Activated naive CD8-positive, alpha-beta T cell treated with anti-CD3 and anti-CD28 coated beads for 36 hours (primary cell): ENCODE measurements at places on chromosomes 1 and 21. TPM values are rescaled to one million over a fixed set of nuclear protein-coding genes. Genes with fewer than 3 reads are reported as not detected.

DNA sequence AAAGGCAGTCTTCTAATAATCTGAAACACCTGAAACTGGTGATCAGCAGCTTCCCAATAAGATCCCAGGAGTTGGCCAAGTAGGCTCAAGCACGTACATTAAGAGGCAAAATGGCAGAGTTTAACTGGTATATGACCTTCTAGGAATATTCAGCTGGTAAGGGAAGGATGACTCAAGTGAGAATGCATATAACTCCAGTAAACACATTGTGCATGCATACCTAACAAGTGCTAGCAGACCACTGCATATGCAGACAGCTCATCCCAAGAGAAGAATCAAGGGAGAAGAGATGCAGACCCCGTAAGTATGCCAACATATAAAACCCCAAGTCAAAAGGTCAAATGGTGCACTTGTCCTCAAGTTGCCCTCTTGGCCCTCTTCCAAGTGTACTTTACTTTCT, 73.0 kb upstream of the ZRANB2 start:
- DNase-seq: no peak

GRCh38 chr21:42469272-42469671, 26.8 kb downstream of the RSPH1 start:
- no peak for DNase-seq

DNA sequence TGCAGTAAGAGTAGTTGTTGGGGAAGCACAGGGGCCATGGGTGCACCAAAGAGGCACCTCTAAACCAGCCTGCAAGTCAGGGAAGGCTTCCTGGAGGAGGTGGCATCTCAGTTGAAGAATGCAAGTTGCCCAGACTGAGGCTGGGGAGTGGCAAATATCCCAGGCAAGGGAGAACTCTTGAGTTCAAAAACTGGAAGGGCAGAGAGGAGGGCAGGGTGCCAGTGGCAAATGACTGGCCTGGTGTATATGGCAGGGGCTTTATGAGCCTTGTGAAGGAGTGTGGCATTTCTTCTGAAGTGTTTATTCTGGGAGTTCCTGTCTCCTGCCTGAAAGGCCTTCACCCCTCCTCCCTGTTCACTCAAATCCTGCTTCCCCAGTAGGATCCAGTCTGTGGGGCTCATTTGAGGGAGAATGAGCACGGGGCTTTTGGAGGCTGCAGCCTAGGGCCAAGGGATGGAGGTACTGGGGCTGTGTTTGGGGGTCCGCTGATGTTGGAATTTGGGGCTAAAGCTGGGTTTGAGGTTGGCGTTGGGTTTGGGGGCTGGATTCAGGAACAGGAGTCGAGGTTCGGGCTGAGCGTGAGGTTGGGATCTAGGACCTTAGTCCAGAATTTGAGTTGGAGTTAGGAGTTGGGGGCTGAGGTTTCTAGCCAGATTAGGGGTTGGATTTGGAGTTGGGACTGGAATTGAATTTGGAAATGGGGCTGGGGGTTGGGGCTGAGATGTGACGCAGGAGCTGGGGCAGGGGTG, at the start of gene TMEM125:
Gene TMEM125, plus strand, starts transcription at position 357 of the 749 bp plus-strand sequence. CDS start 2,740 bp downstream, outside the sequence.
- no peak for DNase-seq

DNA sequence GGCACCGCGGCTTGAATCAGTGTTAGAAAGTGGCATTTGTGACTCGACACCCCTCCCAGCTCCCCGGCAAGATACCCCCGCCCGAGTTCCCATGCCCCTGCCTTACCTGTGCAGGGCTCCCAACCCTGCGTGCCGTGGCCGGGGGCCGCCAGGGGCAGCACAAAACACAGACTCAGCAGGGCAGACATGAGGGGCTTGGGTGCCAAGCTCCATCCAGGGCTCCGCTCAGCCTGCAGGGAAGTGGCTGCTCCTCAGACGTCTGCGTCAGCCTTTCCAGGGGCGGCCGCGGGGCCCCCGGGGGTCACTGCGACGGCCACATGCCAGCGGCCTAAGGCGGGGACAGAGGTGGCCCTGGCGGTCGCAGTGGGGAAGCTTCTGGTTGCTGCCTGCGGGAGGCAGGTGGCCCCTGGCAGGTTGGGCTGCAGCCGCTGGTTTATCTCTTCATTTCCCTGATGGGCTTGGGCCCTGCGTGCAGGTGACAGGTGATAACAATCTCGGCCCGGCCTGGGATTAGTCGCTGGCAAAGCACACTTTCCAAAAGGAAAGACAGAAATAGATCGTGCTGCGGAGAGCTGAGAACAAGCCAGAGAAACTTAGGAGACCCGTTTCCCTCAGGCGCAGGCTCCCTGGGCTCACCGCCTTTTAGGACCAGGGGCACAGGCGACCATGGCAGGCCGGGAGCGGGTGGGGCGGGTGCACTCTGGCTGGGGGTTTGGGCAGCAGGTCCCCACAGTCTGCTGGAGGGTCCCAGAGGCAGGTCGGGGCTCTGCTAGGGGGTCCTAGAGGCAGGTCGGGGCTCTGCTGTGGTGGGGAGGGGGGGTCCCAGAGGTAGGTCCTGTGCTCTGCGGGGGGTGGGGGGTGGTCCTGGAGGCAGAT, at the start of gene TSPEAR:
Gene TSPEAR, minus strand, starts transcription at position 246 of the 876 bp plus-strand sequence. Its CDS starts 58 bp downstream, at position 188.
- no peak for DNase-seq

DNA sequence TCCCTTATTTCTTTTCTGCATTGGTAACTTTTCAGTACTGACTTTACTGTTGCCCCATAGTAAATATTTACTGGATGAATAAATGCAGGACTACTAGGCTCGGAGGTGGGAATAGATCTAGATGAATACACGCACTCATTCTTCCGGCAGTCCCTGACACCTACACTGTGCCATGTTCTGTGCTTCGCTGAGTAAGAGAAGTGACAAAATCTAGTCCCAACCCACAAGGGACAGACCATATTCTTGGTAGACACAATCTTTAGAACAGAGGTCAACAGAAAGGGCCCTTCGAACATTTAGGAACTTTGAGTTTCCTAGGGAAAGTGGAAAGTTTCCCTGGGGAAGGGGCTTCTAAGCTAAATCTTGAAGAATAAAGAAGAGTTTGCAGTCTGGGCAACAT, 3.3 kb upstream of the CD52 start:
- no peak for DNase-seq

DNA sequence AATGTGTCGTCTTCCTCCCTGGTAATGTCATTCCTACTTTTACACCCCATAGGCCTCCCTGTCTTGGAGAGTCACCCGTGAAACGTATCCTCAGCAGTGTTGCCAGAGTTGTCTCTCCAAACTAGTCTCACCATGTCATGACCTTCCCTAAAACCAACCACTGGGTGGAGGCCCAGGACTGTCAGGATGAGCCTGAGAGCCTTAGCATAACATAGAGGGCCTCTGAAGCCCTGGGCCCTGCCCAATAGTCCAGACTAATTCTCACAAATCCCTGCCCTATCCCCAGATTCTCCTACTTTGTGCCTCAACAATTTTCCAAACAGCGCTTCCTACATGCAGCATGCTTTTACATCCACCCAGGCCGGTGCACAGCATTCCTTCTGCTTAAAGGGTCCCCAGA, 29.3 kb upstream of the HSD3B1 start:
- DNase-seq: no peak

Gene ECM1
- 0.99 TPM for total RNA-seq

Gene DPYD
- total RNA-seq: 7.5 TPM

Gene PDE4B
- 22.3 TPM for total RNA-seq
